ENCODE measurements at places on chromosomes 3 and 15. TPM values are rescaled to one million over a fixed set of nuclear protein-coding genes. Genes with fewer than 3 reads are reported as not detected.

GRCh38 chr3:128760881-128761280 lies 34.9 kb downstream of the RAB7A start:
- DNase-seq: no peak

DNA sequence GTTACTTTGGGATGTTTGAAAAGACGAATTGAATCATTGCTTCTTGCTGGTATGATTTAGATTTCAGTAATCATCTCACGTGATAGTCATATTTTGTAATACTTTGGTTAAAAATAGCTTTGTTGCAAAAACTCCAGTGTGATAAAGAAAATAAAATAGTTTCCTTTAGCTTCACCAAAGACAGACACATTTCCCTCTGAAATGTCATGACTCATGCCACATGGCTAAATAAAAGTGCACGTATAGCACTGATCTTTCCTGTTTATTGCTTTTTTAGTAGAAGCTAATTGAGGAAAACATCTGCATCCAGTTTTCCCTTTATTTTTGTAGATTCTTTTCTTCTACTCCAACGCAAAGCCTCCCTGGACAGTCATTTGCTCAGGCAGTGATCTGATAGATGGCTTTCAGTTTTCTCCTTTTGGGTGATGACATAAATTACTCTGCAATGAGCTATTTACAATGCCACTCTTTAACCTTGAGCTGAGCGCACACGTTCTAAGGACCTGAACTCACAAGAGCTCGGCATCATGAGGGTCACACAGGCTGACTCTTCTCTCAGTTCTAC lies 84.9 kb downstream of the ARNT2 start:
- no peak for DNase-seq

GRCh38 chr15:95176794-95177577 lies 945.6 kb downstream of the MCTP2 start:
- DNase-seq: no peak

GRCh38 chr3:159951540-159951939 lies 37.1 kb upstream of the IL12A start:
- DNase-seq: no peak

- DNase-seq: no peak
These were observed 38.2 kb upstream of the ITGA11 start for GRCh38 chr15:68470049-68470742.

GRCh38 chr3:133161656-133162055 lies 123.5 kb downstream of the TMEM108 start:
- no peak for DNase-seq

GRCh38 chr3:36524560-36524959 lies 144.3 kb downstream of the STAC start:
- DNase-seq: no peak

GRAMD1C gene
- polyA plus RNA-seq: 21.3 TPM

NANOGP8 gene
- 1.0 TPM for polyA plus RNA-seq

THBS1 gene
- polyA plus RNA-seq: 31.4 TPM

FGF7 gene
- polyA plus RNA-seq: 5.8 TPM

BOC gene
- polyA plus RNA-seq: 40.0 TPM

LRRC34 gene
- polyA plus RNA-seq: 18.4 TPM

All from spinal cord (tissue), 10 donors.